Aorta (tissue), 5 donors: ENCODE measurements at places on chromosomes 7 and 10.

GRCh38 chr7:152341039-152341913 lies 94.5 kb downstream of the KMT2C start:
- H3K27ac ChIP-seq, result no peak overlapping the region
- H3K4me3 ChIP-seq, result no peak overlapping the region
- no peak for DNase-seq

- H3K4me3 ChIP-seq, result no peak overlapping the region
- H3K27me3 ChIP-seq, result no peaks in the 10 kb centered on the region
- no peak for DNase-seq
- H3K4me1 ChIP-seq, result no peaks in the 10 kb centered on the region
Observed at GRCh38 chr10:44805466-44806210, 105.5 kb upstream of the TMEM72 start.

DNA sequence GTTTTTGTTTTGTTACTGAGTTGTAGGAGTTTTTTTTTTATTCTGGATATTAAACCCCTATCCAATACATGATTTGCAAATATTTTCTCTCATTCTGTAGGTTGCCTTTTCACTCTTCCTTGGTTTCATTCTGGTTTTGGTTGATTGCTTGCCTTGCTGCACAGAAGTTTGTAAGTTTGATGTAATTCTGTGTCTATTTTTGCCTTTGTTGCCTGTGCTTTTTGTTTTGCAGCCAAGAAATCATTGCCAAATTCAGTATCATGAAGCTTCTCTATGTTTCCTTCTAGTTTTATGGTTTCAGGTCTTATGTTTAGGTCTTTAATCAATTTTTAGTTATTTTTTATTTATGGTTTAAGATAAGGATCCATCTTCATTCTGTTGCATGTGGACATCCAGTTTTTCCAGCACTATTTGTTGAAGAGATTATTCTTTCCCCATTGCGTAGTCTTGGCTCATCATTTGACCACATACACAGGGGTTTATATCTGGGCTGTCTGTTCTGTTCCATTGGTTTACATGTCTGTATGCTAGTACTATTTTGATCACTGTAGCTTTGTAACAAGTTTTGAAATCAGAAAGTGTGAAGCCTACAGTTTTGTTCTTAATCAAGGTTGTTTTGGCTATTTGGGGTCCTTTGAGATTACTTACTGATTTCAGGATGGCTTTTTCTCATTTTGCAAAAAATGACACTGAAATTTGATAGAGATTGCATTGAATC lies 26.4 kb downstream of the BMPR1A start:
- H3K4me3 ChIP-seq, result no peak overlapping the region
- no peaks in the 10 kb centered on the region for H3K36me3 ChIP-seq
- no peaks in the 10 kb centered on the region for H3K27me3 ChIP-seq
- H3K27ac ChIP-seq, result no peak overlapping the region
- peaks cover 10% of the 10 kb centered on the region for H3K4me1 ChIP-seq
- no peak for DNase-seq

- H3K4me1 ChIP-seq, result no peaks in the 10 kb centered on the region
- no peak for DNase-seq
- no peak overlapping the region for H3K27ac ChIP-seq
- H3K4me3 ChIP-seq, result no peak overlapping the region
- H3K27me3 ChIP-seq, result no peaks in the 10 kb centered on the region
- H3K36me3 ChIP-seq, result no peaks in the 10 kb centered on the region
Observed at GRCh38 chr7:22942191-22942590, 71.7 kb downstream of the HYCC1 start.
